ENCODE measurements at places on chromosomes 2 and 18. TPM values are rescaled to one million over a fixed set of nuclear protein-coding genes. Genes with fewer than 3 reads are reported as not detected.

MOCOS gene
- total RNA-seq = 2.6 TPM

DNA sequence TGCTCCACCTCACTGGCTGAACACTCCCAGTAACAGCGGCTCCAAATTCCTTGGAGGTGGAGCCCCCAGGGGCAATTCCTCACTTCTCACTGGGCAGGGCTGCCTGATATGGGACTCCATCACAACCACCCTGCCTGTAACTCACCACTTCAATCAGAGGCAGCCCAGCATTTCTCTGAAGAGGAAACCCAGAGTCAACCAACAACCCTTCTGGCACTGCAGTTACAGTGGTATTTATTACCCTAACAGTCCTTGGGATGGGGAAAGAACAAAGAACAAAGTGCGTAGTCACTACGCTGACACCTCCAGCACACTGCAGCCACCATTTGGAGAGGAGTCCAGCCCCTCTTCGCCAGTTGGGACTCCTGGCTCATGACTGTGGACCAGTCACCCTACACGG lies 85.7 kb upstream of the GALNT13 start:
- H3K36me3 ChIP-seq = no peaks in the 10 kb centered on the region
- H3K27ac ChIP-seq = no peak overlapping the region
- H3K4me1 ChIP-seq = no peaks in the 10 kb centered on the region

- H3K4me1 ChIP-seq = no peaks in the 10 kb centered on the region
- no peaks in the 10 kb centered on the region for H3K27me3 ChIP-seq
- H3K36me3 ChIP-seq = no peaks in the 10 kb centered on the region
- no peak overlapping the region for H3K4me3 ChIP-seq
Observed at GRCh38 chr2:140392824-140393223, 1612.6 kb upstream of the NXPH2 start.

- no peak overlapping the region for H3K4me3 ChIP-seq
- H3K27ac ChIP-seq = no peak overlapping the region
- no peaks in the 10 kb centered on the region for H3K4me1 ChIP-seq
- no peak for DNase-seq
- H3K36me3 ChIP-seq = no peaks in the 10 kb centered on the region
Observed at GRCh38 chr2:180442860-180443644, 436.0 kb upstream of the CWC22 start.

GRCh38 chr2:14322306-14322705 lies 310.2 kb upstream of the LRATD1 start:
- H3K27me3 ChIP-seq = no peaks in the 10 kb centered on the region
- H3K36me3 ChIP-seq = no peaks in the 10 kb centered on the region
- H3K4me3 ChIP-seq = no peak overlapping the region
- DNase-seq = no peak

GRCh38 chr2:102224824-102225739 lies 38.3 kb downstream of the IL1RL2 start:
- no peaks in the 10 kb centered on the region for H3K27me3 ChIP-seq
- H3K4me3 ChIP-seq = no peak overlapping the region
- DNase-seq = no peak
- H3K36me3 ChIP-seq = no peaks in the 10 kb centered on the region

DNA sequence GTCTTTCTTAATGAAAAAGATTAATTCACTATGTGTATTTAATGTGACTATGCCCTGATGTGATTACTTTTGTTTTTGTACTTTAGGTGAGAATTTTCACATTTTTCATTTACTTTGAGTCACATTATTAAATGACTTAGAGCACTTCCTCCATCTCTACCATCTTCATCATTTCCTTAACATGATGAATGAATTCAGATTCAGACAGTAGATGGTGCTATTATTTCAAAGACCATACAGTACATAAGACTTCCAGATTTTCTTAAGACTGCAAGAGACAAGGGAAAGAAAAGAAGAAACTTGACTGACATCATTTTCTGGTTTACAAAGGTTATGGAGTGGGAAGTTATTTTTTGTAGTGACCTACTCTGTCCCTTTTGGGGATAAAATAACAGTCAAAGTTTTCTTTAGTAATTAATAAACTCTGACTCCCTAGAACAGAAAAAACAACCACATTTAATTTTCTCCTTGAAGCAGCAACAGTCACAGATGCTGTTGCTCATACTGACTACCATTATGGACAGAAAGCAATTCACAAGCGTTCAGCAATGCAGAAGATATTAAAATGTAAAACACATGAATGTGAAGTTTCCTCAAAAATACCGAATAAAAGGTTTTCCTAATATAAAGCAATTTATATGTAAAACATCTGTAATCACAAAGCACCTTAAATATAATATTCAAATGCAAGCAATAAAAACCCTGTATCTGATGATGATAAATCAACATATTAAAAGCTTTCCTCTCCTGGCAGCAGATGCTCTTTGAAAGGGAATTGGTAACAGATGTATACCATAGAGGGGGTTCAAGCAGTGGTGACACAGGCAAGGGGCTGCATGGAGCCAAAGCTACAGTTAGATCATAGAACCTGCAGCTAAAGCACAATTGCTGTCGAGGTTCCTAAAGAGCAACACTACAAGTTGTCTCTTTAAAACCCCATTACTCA lies 1010.9 kb upstream of the NXPH2 start:
- H3K27me3 ChIP-seq = no peaks in the 10 kb centered on the region
- H3K27ac ChIP-seq = no peak overlapping the region
- DNase-seq = no peak
- no peaks in the 10 kb centered on the region for H3K4me1 ChIP-seq
- H3K4me3 ChIP-seq = no peak overlapping the region

DNA sequence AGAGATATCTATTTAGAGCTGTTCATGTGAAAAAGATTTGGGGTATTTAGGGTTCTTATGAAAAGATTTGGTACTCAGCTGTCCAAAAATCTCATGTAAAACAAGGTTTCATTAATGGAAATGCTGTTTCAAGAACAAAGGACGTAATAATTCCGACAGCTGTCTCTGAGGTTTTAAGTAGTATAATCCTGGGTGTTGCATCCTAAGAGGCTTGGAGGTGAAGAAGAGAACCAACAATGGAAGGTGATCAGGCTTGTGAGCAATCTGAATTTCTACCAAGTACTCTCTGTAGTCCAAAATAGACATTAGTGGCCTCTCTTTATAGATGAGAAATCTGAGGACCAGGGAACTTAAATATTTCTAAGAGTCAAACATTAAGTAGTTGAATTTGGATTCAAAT lies 205.1 kb downstream of the BABAM2 start:
- H3K4me3 ChIP-seq = no peak overlapping the region
- no peaks in the 10 kb centered on the region for H3K27me3 ChIP-seq
- H3K27ac ChIP-seq = no peak overlapping the region
- peaks cover 9% of the 10 kb centered on the region for H3K4me1 ChIP-seq
- H3K36me3 ChIP-seq = no peaks in the 10 kb centered on the region

IMPACT gene
- 12.4 TPM for total RNA-seq

- H3K27me3 ChIP-seq = no peaks in the 10 kb centered on the region
- H3K4me3 ChIP-seq = no peak overlapping the region
- H3K36me3 ChIP-seq = no peaks in the 10 kb centered on the region
- no peak for DNase-seq
- no peaks in the 10 kb centered on the region for H3K4me1 ChIP-seq
Observed at GRCh38 chr2:67950919-67951318, 111.9 kb downstream of the C1D start.

PDE1A gene
- total RNA-seq = 3.2 TPM

GRCh38 chr2:99877963-99878362 lies 264.4 kb downstream of the AFF3 start:
- no peak overlapping the region for H3K27ac ChIP-seq
- H3K36me3 ChIP-seq = no peaks in the 10 kb centered on the region

- H3K27ac ChIP-seq = peak overlapping the region; percentile 57
- H3K36me3 ChIP-seq = no peaks in the 10 kb centered on the region
- DNase-seq = no peak
- no peaks in the 10 kb centered on the region for H3K27me3 ChIP-seq
- no peak overlapping the region for H3K4me3 ChIP-seq
Observed at GRCh38 chr2:173990245-173990644, 25.1 kb upstream of the SP3 start.

- H3K4me1 ChIP-seq = no peaks in the 10 kb centered on the region
- DNase-seq = no peak
- no peak overlapping the region for H3K4me3 ChIP-seq
- no peak overlapping the region for H3K27ac ChIP-seq
- no peaks in the 10 kb centered on the region for H3K36me3 ChIP-seq
- H3K27me3 ChIP-seq = no peaks in the 10 kb centered on the region
Observed at GRCh38 chr18:13403786-13404549, 185.4 kb downstream of the LDLRAD4 start.

GRCh38 chr2:62586981-62587380 lies 81.0 kb upstream of the TMEM17 start:
- no peak overlapping the region for H3K27ac ChIP-seq
- H3K4me1 ChIP-seq = no peaks in the 10 kb centered on the region
- DNase-seq = no peak
- H3K27me3 ChIP-seq = no peaks in the 10 kb centered on the region
- H3K4me3 ChIP-seq = no peak overlapping the region

GRCh38 chr18:75211953-75212750 lies 1.6 kb downstream of the TSHZ1 start:
- H3K27ac ChIP-seq = peak overlapping the region; percentile 91
- H3K4me3 ChIP-seq = peak overlapping the region; percentile 82
- H3K27me3 ChIP-seq = no peaks in the 10 kb centered on the region
- peak; percentile 39 for DNase-seq
- peaks cover 55% of the 10 kb centered on the region for H3K4me1 ChIP-seq

ACADL gene
- total RNA-seq = 1.3 TPM

GRCh38 chr18:57063601-57064103 lies 83.2 kb upstream of the BOD1L2 start:
- H3K36me3 ChIP-seq = no peaks in the 10 kb centered on the region
- no peak overlapping the region for H3K4me3 ChIP-seq
- no peak overlapping the region for H3K27ac ChIP-seq
- no peaks in the 10 kb centered on the region for H3K4me1 ChIP-seq
- no peaks in the 10 kb centered on the region for H3K27me3 ChIP-seq

GRCh38 chr2:42905341-42906110 lies 113.1 kb upstream of the HAAO start:
- H3K4me1 ChIP-seq = peaks cover 41% of the 10 kb centered on the region
- peak overlapping the region; percentile 80 for H3K27ac ChIP-seq
- H3K36me3 ChIP-seq = no peaks in the 10 kb centered on the region
- no peak for DNase-seq

MSTN gene
- 0.16 TPM for total RNA-seq

DNA sequence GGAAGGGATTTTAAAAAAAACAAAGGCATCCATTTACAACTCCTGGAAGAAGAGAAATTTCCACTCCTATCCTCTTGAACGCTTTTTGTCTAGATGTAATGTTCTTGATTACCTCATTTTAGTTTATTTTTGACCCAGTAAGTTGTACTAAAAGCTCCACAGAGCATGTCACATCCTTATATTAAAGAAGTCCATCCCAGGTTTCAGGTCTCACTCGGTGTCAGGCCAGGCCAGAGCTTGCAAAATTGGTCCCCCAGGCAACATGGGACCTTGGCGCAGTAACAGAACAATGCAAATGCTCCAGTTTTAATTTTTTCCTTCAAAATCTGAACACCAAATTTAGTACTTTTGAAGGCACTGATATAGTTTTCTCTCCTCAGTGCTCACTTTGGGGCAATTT lies 218.4 kb upstream of the REV1 start:
- H3K27me3 ChIP-seq = no peaks in the 10 kb centered on the region
- no peak overlapping the region for H3K4me3 ChIP-seq
- DNase-seq = no peak
- no peaks in the 10 kb centered on the region for H3K36me3 ChIP-seq
- H3K4me1 ChIP-seq = no peaks in the 10 kb centered on the region
- no peak overlapping the region for H3K27ac ChIP-seq

- H3K4me3 ChIP-seq = no peak overlapping the region
- H3K27ac ChIP-seq = no peak overlapping the region
- no peaks in the 10 kb centered on the region for H3K27me3 ChIP-seq
- peaks cover 6% of the 10 kb centered on the region for H3K4me1 ChIP-seq
- H3K36me3 ChIP-seq = peaks cover 4% of the 10 kb centered on the region
Observed at GRCh38 chr2:205989271-205990071, 96.5 kb downstream of the INO80D start.

POTEJ gene
- total RNA-seq = not detected

DNA sequence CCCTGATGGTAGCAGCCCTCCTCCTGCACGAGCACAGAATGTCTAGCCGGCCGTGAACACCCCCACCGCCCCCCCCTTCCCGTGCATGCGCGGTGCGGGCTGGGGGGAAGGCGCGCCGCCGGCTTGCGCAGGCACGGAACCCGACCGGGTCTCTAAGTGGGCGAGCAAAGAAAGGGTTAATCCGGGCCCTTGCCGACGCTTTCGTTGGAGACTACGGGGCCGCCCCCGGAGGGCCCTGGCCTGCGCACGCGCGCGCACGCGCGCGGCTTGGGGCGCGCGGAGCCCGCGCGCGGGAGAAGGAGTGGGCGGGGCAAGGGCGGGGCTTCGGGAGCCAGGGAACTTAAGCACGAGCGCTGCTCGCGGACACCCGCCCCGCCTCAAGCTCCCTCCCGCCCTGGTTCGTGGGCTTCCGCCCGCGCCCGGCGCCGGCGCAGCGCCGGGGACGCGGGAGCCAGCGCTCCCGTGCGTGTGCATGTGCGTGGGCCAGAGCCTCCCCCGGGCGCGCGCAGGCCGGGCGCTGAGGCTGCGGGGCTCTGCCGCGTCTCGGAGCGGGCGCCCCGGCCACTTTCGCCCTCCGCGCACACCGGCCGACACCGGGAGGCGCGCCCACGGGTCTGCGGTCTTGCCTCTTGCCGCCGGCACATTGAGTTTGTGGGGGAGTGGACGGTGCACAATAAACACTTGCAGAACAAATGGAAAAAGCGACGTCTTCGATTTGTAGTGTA lies 617 bp upstream of the ZBTB14 start:
- peak overlapping the region; percentile 90 for H3K4me3 ChIP-seq
- peaks cover 11% of the 10 kb centered on the region for H3K27me3 ChIP-seq
- DNase-seq = peak; percentile 98
- no peaks in the 10 kb centered on the region for H3K36me3 ChIP-seq
- H3K27ac ChIP-seq = peak overlapping the region; percentile 93
- no peaks in the 10 kb centered on the region for H3K4me1 ChIP-seq

DNA sequence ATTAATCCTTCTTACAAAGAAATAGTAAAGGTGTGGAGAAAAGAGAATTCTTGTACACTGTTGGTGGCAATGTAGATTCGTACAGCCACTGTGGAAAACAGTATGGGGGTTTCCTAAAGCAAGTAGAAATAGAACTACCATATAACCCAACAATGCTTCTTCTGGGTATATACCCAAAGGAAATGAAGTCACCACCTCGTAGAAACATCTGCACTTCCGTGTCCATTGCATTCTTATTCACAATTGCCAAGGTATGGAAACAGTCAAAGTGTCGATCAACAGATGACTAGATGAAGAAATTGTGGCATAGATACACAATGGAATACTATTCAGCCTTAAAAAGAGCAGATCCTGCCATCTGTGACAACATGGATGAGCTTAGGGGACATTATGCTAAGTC lies 93.4 kb upstream of the TGIF1 start:
- no peaks in the 10 kb centered on the region for H3K36me3 ChIP-seq
- no peak overlapping the region for H3K27ac ChIP-seq
- DNase-seq = no peak
- H3K4me1 ChIP-seq = no peaks in the 10 kb centered on the region
- no peak overlapping the region for H3K4me3 ChIP-seq
